ENCODE measurements at places on chromosomes 4 and X.
A peak's percentile ranks its signal among the peaks of the same experiment; 100 is the strongest.

DNA sequence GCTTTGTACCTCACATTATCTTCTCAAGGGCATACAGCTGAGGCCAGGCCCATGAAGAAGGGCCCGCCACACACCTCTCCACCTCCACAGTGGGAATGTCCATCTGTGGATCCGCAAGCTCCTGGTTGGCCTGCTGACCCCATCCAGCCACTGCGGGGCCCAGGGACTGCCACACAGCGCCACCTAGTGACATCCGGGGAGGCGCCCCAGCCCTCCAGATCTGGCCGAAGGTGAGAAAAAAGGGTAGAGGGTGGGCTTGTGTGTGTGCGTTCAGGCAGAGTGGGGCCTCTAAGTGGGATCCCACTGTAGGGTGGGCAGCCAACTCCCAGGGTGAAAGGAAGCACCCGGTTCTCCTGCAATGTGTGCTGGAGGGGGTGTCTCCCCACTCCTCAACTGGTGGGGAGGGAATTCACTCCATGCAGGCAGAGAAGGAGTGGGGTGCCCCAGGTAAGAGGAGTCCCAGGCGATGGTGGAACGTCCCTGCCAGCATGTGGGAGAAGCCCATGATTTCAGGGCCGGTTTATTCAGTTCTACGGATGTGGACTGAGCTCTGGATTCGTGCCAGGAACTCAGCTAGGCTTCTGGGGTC is 117.3 kb downstream of the ENPP6 start:
- DNase-seq: peak; percentile 30

DNA sequence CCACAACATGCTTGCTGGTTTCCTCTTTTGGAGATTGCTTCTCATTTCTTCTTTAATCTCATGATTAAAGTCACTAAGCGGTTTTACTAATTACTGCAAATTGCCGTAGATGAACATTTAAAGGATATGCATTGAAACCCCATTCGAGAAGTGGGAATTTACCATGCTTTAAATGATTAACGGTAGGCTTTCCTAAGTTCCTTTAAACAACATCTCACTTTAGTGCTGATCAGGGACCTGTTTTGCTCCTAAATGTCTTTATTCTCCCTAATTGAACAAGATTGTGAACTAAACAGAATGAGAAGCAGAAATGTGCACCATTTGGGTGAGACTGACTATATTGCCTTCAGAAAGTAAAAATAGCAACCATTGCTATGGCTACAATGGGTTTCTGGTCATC is 430.3 kb downstream of the GALNTL6 start:
- DNase-seq: no peak

GRCh38 chr4:5933116-5933515 is 40.2 kb upstream of the CRMP1 start:
- no peak for DNase-seq

DNA sequence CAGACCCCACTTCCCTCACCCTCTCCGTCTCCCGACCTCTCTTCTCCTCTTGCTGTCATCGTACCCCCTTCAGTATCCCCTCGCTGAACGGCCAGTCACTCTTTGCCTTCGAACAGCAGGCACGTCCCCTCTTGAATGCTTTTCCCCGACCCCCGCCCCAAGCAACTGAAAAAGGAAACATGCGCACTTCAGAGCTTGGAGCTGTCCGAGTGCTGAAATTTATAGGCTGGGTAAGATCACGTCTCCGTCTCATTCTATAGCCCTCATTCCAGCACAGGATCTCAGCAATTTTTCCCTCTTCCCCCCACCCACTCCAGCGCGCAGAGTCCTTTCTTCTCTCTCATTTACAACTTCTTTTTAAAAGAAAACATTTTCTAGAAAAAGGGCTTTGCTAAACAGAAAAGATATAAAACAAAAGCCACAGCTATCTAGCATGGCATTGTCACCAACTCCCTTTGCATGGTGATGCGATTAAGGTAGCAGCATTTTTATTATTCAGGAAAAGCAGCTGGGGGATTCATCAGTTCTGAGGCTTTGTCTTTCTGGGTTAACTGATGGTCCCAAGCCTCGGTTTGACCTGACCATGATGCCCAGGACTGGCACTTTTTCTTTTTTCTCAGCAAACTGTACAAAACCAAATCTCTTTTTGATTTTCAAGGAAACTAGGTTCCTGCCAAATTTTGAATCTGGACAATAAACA is at the start of gene GLRA2:
GLRA2 (plus strand) TSS at position 247 of the 700 bp plus-strand sequence. CDS start 522 bp downstream, outside the sequence.
- no peak for DNase-seq

- DNase-seq: no peak
Measured at GRCh38 chr4:41897698-41898097, 37.5 kb upstream of the TMEM33 start.

DNA sequence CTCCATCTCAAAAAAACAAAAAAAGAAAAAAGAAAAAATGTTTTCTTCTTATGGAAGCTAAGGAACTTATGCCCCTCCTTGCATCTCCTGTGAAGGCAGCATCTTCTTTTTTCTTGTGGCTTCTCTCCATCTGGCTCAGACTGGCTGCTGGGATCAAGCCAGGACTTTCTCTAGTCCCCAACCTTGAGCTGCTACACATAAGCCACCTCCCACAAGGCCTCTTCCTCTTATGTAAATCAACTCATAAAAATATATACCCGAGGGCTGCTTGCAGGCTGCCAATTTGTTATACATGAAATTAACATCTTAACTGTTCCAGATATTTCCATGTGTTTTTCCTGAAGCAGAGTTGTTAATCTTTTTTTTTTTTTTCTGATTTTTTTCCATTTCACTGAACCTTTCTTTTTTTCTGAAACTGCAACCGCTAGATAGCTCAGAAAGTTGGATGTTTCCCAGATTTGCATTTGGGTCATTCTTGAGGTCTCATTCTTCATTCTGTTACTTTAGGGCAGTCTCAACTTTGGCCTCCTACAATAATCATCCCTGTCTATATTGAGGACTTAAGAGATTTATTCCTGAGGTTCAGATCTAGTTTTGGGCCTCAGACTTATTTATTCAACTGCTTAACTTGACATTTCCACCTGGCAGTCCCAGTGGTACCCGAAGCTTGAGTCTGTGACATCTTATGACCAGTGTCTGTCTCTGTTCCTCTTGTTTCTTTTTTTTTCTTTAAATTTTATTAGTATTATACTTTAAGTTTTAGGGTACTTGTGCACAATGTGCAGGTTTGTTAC is 10.3 kb downstream of the SNX25 start:
- DNase-seq: no peak

GRCh38 chr4:158540125-158540907 is 18.6 kb downstream of the RXFP1 start:
- no peak for DNase-seq

- DNase-seq: no peak
Measured at GRCh38 chr4:7347981-7348380, 86.7 kb downstream of the PSAPL1 start.

DNA sequence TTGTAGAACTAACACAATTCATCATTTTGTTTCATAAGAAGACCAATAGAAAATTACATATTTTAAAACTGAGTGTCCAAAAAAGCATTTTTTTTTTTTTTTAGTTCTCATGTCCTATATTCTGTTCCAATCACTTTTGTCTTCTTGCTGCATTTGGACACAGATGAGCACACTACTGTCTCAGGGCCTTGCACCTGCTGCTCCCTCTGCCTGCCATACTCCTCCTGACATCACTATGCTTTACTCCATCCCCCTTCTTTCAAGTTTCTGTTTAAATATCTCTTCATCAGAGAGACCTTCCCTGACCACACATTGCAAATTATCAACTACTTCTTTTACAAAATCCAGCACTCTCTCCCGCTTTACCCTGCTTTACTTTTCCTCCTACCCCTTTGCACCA is 230.7 kb upstream of the GK2 start:
- DNase-seq: no peak

GRCh38 chr4:178309890-178310289 is 867.7 kb upstream of the AGA start:
- no peak for DNase-seq

- DNase-seq: no peak
Measured at GRCh38 chr4:8147231-8147970, 11.2 kb downstream of the ABLIM2 start.

DNA sequence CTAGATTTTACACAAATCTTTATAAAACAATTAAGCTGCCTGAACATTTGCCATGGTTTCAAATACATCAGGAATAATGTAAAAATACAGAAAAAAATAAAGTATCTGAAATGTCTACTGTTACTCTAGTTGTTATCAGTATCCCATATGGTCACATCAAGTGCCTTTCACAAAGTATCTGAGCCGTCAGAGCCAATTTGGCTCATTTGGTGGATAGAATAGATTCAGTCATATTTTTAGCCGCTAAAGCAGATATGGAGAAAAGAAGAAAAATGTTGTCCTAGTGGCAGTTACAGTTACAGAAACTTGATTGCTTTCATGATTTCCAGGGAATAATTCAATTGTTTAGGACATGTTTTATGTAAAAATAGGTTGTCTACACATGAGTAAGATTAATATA is 641.1 kb downstream of the RAPGEF2 start:
- no peak for DNase-seq

GRCh38 chr4:38164346-38164745 is 204.1 kb downstream of the PTTG2 start:
- DNase-seq: no peak

- DNase-seq: no peak
Measured at GRCh38 chr4:54707406-54707805, 49.6 kb downstream of the KIT start.

DNA sequence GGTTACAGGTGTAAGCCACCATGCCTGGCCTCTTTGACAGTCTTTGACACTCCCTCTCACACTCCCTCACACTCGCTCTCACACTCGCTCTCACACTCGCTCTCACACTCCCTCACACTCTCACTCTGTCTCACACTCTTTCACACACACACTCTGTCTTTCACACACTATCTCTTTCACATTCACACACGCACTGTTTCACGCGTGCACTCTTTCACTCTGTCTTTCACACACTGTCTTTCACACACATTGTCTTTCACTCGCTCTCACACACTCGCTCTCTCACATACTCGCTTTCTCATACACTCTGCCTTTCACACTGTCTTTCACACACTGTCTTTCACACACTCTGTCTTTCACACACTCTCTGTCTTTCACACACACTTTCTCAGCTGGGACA is 167.1 kb upstream of the CXCL13 start:
- DNase-seq: no peak

GRCh38 chrX:107014936-107015335 is 14.9 kb upstream of the MORC4 start:
- DNase-seq: no peak

GRCh38 chrX:107429090-107429489 is 20.4 kb upstream of the FRMPD3 start:
- DNase-seq: no peak

GRCh38 chr4:113851816-113852215 is 90.3 kb upstream of the CAMK2D start:
- DNase-seq: no peak

DNA sequence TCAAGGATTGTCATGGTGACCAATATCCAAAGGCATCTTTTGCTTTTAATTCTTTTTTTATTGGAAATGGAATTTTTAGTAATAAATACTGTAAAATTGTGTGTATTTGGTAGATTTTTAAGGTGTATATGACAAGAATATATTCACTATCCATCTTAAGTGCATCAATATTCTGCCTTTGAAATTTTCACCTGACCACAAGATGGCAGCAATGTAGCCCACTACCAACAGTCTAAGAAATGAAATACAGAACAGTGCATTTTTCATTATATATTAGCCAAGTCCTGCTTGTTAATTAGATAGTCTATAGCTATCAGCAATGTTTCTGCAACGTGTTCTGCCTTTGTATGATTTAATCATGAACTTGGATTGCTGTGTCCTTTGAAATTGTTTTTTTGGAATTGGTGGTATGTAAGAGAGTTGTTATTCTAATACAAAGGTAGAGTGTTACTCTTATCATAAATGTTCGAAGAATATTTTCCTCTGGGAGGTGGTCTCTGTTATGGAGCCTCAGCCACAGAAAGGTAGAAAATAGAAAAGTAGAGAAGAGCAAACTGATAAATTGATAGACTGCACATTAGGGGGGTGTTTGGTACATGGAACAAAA is 38.2 kb downstream of the HPGDS start:
- no peak for DNase-seq

GRCh38 chr4:99716996-99717395 is 59.4 kb upstream of the C4orf54 start:
- DNase-seq: no peak

- no peak for DNase-seq
Measured at GRCh38 chrX:23514082-23514481, 153.2 kb upstream of the PRDX4 start.

DNA sequence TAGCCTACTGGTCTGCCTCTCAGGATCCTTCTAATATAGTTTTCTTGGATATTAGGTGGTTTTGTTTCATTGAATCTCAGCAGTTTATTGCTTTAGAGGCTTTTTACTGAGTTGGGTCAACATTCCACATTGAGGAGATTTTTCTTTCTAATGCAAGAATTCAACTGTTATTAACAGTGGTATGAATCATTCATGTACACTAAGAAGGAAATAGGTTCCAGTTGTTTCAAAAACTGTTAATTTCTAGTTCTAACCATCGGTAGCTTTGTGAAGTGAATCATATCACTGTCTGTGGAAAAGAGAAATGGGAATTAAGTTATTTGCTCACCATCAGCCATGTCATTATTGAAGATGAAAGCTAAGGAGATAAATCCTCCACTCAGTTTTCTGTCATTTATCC is 331.5 kb downstream of the RPA4 start:
- no peak for DNase-seq

- DNase-seq: no peak
Measured at GRCh38 chr4:179196511-179196910, 1754.3 kb upstream of the AGA start.
